ENCODE measurements at places on chromosomes 2 and 18. TPM values are rescaled to one million over a fixed set of nuclear protein-coding genes. Genes with fewer than 3 reads are reported as not detected.

The TNFAIP6 gene
- 1.7 TPM for total RNA-seq

The FAM161A gene
- 9.1 TPM for total RNA-seq

The RGPD4 gene
- total RNA-seq: not detected

The RIT2 gene
- not detected for total RNA-seq

The SRD5A2 gene
- not detected for total RNA-seq

The ANKRD30BL gene
- total RNA-seq: not detected

The CPS1 gene
- total RNA-seq: 1.1 TPM

- no peak for DNase-seq
Measured at GRCh38 chr2:236241181-236242056, 22.8 kb downstream of the ASB18 start.

DNA sequence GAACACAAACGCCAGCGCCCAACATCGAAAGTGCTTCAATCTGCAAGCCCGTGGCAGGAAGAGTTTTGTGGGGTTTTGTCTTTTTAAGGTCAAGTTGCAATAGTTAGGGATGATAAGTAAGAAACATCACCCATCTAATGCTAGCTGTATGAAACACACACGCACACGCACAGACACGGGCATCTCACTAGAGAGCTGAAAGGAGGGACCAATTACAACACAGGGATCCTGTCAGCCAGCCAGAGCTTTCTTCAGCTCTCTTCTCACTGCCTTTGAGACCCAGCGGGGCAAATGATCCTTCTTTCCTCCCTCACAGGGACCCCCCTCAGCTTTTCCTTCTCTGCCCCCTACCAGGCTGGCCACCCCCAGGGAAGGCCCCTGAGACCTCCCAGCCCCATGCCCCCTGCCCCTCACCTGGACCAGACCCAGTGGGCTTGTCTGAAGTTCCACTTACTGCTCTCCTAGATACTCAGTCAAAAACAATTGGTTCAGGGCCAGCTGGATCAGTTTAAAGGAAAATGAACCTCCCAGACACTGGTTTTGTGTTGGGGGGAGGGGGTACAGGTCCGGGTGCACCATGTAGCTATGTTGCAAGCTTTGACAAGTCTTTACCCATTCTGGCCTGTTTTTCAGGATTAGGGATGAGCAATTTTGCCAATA is 17.9 kb downstream of the CYP26B1 start:
- DNase-seq: no peak

DNA sequence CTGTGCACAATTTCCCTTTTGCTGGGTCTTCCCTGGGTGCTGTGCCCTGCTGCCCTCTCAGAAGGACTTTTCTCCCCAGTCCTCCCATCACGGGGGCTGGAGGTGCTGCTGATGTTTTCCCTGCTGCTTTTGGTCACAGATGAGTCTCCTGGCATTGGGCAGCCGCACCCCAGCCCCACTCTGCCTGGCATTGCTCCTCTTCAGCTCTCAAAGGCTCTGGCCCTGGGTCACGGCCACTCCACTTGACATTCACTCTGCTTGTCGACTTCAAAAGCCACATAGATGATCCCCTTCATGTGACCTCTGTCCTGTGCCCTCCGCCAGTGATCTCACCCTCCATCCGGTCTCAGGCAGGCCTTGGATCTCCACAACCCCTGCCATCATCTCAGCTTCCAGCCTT is 43.6 kb upstream of the IL1RL1 start:
- no peak for DNase-seq

- no peak for DNase-seq
Measured at GRCh38 chr2:144477281-144477956, 42.5 kb downstream of the ZEB2 start.

- DNase-seq: no peak
Measured at GRCh38 chr2:11754700-11755015, 8.2 kb downstream of the LPIN1 start.

DNA sequence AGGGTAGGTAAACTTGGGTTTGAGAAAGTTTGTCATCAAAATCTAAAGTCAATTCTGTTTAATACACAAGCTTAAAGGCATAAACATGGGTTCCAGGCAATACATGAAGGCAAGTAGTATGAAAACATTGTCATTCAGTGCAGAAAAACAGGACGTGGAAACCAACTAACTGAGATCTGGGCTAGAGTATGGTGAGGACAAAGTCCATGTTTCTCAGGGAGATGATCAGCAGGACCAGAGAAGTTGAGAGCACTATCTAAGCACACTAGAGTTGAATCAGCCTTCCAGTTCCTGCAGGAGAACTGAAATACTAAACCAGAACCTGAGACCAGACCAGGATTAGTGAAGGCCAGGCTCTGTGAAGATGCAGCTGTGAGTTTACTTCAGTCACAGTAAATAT is 302.8 kb upstream of the CRIM1 start:
- no peak for DNase-seq

GRCh38 chr2:172208791-172209325 is 106.2 kb upstream of the DLX2 start:
- no peak for DNase-seq

DNA sequence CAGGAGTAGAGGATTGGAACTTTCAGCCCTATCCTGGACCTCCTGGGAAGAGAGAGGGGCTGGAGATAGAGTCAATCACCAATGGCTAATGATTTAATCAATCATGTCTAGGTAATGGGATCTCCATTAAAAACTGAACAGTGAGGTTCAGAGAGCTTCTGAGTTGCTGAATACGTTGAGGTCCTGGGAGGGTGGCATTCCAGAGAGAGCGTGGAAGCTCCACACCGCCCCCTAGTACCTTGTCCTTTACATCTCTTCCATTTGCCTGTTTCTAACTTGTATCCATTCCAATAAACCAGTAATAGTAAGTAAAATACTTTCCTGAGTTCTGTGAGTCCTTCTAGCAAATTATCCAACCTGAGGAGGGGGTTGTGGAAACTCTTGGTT is 101.7 kb downstream of the B3GNT2 start:
- no peak for DNase-seq

GRCh38 chr2:119449521-119449920 is 17.9 kb downstream of the TMEM37 start:
- DNase-seq: no peak

DNA sequence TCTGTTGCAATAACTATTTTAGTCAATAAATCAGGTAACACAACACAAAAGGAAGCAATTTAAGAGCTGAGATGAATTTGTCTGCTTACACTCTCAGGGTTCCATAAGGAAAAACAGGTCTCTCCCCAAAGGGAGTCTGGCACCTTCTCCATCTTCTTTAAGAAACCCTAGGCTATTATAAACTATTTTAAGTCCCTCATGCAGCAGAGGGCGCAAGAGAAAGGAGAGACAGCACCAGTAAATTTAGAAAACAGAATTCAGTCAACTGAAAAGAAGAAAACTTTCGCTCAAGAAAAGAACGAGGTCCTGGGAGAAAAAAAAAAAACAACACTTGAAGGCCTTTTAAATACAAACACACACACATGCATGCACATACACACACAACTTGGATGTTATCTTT is 19.1 kb downstream of the SULT1C4 start:
- DNase-seq: no peak

DNA sequence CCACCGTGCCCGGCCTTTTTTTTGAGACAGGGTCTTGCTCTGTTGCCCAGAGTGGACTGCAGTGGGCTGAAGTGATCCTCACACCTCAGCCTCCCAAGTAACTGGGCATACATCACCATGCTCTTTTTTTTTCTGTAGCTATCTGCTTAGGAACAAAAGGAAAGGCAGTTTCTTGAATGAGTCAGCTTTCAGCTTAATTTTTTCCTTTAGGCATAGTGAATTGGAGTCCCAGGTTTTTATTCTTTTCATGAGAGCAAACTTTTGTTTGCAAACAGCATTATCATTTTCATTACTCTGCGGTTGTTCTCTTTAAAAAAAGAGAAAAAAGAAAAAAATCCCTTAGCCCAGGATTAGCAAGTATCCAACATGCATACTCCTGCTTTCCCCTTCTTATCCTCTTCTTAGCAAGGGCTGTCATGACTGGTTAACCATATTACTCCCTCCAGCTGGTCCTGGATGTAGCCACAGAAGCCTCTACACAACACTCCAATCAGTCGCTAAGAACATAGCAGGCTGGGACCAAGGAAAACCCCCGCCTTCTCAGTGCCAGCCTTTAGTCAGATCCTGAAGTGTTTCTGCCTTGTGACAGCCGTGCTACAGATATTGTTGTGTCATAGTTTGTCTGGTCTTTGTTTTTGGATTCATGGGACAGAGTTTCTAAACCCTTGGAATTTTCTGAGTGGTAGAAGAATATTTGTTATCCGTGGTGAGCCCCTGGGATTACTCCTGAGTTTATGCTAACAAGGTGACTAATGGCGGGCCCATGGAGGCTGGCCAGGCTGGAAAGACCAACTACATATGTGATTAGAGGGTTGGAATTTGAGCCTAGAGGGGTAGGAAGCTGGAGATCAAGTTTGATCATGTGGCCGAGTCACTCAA is 23.3 kb upstream of the ST3GAL5 start:
- no peak for DNase-seq

- peak; percentile 95 for DNase-seq
Measured at GRCh38 chr2:110101280-110101844, 14.3 kb downstream of the MALL start.

DNA sequence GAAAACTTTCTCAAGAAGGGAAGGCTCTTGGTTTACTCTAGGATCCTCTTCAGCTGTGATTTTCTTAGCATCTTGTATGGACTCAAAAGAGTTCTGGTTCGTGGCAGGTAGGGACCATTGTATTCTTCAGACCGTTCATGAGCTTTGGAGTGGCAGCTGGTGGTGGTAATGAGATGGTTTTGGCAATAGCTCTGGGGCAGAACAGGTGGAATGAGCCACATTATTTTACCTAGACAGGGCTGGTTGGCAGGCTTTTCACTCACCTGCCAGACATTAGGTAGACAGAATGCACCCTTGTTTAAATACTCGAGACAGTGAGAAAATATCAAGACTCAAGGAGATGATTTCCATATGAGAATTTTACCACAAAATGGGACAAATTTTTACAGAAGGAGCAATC is 26.2 kb upstream of the MGAT5 start:
- DNase-seq: no peak

DNA sequence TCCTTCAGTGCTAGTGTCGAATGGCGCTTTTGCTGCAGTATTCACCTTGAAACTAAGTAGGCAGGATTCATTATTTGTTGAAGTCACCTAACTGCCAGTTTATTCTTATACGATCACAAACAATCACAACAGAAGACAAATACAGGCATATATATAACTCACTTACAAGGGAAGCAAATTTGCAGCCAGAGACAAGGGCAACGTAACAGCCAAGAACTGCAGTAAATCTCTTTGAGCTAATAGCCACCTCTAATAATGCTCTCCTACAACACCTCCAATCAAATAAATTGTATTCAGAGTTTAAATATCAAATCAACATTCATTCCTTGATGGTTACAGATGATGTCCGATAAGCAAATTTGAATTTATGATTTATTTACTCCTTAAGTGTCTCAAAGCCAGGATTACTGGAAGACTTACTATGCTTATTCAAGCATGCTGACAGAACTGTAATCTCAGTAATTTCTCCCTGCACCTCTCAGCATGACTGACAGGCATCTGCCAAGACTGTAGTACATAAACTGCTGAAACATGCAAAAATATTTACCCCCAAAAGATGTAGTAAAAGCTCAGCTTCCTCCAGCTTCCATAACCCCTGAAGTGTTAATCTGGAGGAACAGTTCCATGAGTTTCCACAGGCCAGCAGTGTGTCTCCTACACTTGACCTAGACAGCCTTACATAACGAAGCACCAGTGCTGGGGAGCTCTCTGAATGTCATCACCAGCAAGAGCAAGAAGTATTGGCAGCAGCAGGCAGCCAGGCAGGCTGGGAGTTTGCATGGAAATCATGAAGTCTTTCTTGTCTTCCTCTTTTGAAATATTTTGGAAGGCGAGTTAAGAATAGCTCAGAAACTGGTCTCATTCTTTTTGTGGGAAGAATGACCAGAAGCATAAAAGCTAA is 20.9 kb upstream of the SCN1A start:
- no peak for DNase-seq

- DNase-seq: no peak
Measured at GRCh38 chr2:224421065-224421464, 19.2 kb upstream of the FAM124B start.

- DNase-seq: no peak
Measured at GRCh38 chr2:233240897-233241296, 10.6 kb upstream of the ATG16L1 start.

- DNase-seq: no peak
Measured at GRCh38 chr18:9191658-9192256, 55.2 kb downstream of the ANKRD12 start.

DNA sequence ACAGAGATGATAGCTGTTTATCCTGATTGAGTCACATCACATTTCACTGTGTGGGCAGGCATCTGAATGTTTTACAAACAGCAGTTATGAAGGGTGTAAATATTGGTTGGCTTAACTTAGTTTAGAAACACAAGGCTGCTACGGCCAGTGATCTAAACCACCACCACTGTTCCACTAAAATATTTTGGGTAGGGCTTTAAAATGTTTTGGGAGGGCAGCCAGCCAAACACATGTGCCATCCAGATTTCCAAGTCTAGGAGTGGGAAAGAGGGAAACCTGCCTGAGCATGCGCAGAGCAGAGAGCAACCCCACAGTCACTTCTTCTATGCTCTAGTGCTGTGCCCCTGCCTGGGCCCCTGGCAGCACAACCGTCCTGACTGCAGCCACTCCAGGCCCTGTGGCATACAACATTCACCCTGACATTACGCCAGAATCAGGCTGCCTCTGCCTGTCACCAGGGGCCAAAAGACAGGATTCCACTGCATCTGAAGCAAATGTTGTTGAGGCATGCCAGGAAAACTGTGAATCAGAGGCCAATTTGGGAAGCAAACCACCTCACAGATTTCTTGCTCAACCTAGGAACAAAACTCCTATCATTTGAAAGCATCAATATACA is 74.8 kb upstream of the COL5A2 start:
- DNase-seq: no peak

All from Calu3 (cell line).